GM13976 (cell line): ENCODE measurements at places on chromosomes 12 and 14.
A peak's percentile ranks its signal among the peaks of the same experiment; 100 is the strongest.

DNA sequence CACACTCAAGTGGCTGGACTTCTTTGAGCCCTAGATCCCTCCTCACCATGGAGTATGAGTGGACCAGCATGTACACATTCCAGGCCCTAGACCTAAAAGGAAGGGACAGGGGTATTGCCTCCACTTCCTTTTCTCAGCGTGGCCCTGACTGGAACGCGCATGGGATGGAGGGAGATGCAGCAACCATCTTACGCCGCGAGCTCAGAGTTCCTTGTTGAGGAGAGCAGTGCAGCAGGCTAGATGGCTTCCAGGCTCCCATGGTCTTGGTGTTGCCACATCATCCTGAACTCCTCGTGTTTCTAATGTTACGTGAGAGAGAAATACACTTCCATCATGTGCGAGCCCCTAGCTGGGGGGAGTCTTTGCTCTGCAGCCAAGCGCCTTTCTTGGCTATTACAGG, 61.8 kb upstream of the DIO3 start:
- no peak for DNase-seq

DNA sequence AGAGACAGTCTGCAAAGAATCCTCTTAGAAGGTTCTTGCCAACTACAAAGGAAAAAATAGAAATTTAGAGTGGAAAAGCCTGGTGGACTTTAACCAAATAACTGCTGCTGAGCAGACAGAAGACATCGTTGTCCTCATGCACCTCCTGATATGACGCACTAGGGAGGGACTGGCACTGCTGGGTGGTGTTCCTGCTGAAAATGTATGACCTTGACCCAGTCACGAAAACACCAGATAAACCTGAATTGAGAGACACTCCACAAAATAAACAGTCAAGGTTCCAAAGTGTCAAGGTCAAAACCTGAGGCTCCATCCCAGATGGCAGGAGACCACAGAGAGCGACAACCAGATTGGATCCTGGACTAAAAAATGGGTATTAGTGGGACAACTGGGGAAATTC, 61.9 kb downstream of the CHGA start:
- no peak for DNase-seq

- no peak for DNase-seq
Measured at GRCh38 chr14:34241185-34241711, 220.8 kb downstream of the SPTSSA start.

- DNase-seq: no peak
Measured at GRCh38 chr14:61254808-61255526, 26.2 kb downstream of the TMEM30B start.

- DNase-seq: no peak
Measured at GRCh38 chr14:68665131-68665530, 127.7 kb downstream of the ZFP36L1 start.

DNA sequence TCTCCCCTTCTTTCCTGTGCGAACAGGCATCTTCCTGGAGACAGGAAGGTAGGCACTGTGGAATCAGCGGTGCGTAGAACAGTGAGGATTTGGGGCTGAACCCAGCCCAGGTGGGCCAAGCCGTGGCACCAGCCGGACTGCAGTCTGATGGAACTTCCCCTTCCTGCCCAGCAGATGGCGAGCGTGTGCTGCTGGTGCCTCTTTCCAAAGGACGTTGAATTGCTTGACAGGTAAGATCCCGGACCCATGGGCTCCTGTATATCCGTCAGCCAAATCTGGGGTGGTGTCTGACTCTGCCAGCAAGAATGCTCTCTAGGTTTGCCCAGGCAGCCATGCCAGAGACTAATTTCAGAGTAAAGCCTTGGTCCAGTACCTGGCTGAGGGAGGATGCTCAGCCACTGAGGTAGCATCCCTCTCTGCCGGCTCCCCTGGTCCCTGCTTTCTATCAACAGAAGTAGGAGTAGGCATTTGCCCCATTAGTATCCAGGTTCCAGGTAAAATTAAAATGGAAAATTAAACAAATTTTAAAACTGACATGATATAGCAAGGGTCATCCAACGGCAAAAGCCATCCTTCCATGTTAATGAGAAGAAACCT, 21.1 kb upstream of the KCNA5 start:
- peak; percentile 85 for DNase-seq

DNA sequence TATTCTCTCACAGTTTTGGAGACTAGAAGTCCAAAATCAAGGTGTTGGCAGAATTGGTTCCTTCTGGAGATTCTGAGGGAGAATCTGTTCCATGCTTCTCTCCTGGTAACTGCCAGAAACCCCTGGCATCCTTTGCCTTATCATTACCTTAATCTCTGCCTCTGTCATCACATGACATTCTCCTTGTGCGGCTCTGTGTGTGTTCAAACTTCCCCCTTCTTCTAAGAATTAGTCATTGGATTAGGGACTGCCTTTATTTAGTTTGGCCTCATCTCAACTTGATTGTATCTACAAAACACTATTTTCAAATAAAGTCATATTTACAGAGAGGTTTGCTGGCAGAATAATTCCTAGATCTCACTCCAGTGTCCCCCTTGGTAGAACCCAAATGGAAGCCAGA, 68.9 kb downstream of the ZNF641 start:
- DNase-seq: no peak

GRCh38 chr14:47917344-47917954, 242.0 kb upstream of the MDGA2 start:
- peak; percentile 16 for DNase-seq

DNA sequence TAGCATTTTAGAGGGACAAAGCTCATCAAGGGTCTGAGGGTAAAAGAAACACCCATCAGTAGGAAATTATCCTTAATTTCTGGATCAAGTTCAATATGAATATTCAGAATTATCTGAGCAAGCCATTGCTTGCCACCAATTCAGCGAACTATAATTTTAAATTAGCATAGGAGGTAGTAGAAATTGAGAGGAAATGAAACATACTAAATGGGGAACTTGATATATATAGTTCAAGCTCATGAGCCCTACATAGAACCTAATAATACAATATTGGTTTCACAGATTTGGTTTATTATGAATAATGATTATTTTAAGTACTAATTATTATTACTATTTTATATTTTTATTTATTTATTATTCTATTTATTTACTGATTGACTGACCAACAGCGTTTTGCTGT, 42.1 kb upstream of the GXYLT1 start:
- DNase-seq: no peak

GRCh38 chr12:40551466-40551865, 140.8 kb upstream of the CNTN1 start:
- no peak for DNase-seq

- no peak for DNase-seq
Measured at GRCh38 chr12:95134085-95134484, 60.7 kb upstream of the NR2C1 start.

DNA sequence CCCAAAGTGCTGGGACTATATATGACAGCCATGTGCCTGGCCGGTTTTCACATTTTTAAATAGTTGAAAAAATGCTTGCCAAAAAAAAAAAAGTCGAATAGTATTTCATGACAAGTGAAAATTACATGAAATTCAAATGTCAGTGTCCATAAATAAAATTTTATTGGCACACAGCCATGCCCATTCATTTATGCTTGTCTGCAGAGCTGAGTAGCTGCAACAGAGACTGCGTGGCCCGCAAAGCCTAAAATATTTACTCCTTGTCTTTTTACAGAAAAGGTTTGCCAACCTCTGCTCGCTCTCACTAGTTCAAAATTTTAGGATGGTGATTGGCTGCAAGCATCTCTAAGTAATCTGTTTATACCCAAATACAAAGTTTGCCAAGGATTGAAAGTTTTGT, 49.2 kb downstream of the TESC start:
- no peak for DNase-seq

- DNase-seq: no peak
Measured at GRCh38 chr12:117518594-117519270, 157.3 kb upstream of the NOS1 start.

GRCh38 chr12:8771072-8771471, 51.3 kb upstream of the A2ML1 start:
- no peak for DNase-seq

DNA sequence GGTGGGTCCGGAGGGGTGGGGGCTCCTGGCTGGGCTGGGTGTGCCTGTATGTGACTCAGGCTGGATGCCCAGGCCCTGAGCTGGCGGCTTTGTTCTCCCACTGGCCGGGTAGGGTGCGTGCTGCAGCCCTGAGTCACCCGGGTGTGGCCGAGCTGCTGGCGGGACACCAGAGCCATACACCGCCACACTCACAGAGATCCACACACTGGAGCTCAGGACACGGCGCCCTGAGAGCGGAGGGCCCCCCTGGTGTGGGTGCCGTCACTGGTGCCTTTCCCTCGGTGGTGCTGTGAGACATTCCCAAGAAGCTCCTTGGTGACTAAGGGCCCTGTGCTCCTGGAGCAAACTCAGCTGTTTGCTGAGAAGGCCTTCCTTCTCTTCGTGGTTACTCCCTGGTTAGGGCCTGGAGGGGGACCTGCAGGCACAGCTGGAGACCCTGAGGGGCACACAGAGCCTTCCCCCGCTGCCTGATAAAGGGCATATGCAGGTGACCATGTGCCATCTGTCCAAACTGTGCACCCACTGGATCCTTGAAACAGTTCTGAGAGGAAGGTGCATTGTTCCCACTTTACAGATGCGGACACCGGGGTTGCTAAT, 44.3 kb downstream of the KRT80 start:
- DNase-seq: no peak

DNA sequence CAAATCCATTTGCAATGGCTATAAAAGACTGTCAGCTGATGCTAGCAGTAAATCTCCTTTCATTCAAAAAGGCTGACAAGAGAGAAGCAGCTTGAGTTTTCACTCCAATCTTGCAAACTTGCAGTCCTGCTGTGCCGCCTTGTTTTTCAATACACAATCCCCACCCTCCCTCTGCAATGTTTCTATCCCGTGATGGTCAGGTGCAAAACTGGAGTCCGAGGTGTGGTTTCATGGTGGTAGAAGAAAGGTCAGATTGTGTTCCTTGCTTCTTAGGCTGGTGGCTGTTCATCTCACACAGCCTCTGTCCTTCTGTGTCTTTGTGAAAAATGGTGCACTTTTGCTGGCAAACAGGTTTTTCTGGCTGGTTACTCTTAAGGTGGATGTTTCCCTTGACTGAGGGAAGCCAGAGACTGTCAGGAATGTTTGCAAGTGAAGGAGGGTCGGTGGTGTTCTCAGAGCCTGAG, 27.7 kb upstream of the TBX3 start:
- no peak for DNase-seq

DNA sequence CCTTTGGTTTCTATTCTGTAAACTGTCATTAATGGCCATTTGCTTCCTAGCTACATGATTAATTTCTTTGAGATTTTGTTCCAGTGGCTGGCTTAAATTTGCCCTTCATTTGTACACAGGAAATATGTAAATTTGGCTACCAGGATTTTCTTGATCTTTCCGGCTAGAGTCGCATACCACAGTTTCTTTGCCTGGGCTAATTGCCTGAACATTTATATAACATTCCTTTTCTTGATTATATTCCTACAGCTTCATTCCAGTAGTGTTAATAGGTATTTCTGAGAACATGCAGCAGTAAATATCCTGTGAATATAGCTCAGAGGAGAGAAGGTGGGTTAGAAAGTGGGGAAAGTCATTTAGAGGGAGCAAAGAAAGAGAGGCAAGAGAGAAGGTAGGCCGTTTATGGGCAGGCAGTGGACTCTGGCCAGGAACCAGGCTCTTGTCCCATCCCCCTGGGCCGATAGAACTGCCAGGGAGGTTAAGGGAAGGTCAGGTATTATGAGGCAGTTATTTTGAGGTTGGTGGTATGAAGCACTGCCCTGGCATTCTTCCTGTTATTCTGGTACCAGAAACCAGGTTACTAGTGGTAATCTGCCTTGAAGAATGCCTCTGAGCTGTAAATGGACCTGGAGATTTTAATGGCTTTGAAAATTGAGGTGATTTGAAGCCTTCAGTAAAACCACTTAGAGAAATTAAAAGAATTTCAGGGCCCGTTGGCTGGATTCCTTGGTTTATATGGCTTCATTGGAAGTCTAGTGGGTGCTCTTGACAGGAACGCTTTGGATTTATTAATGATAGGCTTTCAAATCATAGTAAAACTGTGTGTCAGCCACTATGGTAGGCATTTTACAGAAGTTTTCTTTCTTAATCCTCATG, 4.4 kb downstream of the RNF10 start:
- no peak for DNase-seq

GRCh38 chr12:51293696-51294095, 23.5 kb upstream of the SMAGP start:
- DNase-seq: no peak

- no peak for DNase-seq
Measured at GRCh38 chr14:71021347-71022011, 114.2 kb downstream of the PCNX1 start.

- peak; percentile 76 for DNase-seq
Measured at GRCh38 chr12:57744194-57744776, 554 bp upstream of the TSPAN31 start.

DNA sequence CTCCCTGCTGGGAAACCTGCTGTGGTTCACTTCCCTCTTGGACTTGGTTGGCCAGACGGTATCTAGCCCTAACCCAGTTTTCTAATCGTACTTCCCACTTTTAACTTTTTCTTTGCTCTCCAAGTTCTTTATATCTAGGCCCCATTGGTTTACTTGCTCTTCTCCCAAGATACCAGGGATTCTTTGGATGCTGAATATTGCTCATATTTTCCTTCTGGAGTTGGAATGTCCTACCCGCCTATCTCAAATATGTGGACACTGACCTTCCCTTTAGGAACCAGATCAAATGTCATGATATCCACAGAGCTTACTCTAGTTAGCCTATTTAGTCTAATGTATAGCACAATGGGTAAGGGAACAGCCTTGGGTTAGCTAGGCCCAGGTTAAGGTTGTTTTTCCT, 228.6 kb downstream of the DACT1 start:
- no peak for DNase-seq

DNA sequence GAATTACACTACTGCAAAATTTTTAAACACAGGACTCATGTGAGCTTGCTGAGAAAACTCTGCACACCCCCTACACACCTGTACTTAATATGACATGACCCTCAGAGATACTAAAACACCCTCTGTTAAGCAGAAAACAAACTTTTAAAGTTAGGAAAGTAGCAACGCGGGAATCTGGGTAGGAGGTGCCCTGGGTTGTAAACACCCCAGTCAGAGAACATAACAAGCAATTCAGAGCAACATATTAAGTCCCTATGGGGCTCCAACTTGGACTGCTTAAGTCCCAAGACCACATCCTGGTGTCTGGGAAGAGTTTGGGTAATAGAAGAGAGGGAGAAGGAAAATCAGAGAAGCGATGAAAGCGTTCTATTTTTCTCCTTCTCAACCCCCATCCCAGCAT, 1.2 kb downstream of the ATF7 start:
- DNase-seq: no peak

GRCh38 chr12:41777064-41777790, 367.4 kb downstream of the GXYLT1 start:
- no peak for DNase-seq

DNA sequence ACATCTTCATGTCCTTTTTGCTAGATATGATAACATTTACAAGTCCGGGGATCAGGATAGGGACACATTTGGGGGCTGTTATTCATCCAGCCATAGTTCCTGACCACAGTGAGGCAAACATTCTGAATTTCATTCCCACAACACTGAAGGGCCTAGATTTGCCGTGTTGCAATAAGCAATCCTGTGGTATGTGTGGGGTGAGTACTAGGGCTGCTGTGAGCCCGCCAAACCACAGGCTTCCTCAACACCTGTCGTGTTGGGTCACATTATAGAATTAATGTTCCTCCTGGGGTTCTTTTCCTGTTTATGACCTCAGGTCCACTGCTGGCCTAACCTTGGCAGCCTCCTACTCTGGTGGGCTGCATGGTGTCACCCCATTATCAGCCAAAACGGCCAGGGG, 119.2 kb downstream of the TBC1D30 start:
- DNase-seq: no peak

GRCh38 chr14:68586896-68587751, 205.7 kb downstream of the ZFP36L1 start:
- DNase-seq: no peak

GRCh38 chr14:66649498-66649897, 141.6 kb downstream of the GPHN start:
- DNase-seq: no peak

- no peak for DNase-seq
Measured at GRCh38 chr14:42469637-42470426, 863.2 kb downstream of the LRFN5 start.
